ENCODE measurements at places on chromosomes 5 and 9.

DNA sequence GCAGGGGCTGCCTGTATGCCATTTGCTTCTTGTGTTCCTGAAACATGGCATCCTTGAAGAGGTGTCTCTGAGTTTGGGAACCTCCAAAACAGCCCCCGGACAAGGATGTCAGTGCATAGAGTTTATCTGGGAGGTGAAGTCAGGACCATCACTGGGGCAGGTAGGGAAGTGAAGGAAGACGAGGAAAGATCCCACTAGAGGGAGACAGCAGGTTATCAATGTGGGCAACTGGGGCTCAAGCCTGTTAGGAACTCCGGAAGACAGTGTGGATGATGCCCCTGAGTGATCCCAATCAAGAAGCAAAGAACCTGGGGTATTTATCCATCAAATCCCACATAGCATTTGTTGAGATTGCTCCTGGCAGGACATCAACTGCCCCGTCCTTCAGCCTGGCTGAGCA is 233.1 kb downstream of the AGTPBP1 start:
- peak; percentile 21 for DNase-seq

DNA sequence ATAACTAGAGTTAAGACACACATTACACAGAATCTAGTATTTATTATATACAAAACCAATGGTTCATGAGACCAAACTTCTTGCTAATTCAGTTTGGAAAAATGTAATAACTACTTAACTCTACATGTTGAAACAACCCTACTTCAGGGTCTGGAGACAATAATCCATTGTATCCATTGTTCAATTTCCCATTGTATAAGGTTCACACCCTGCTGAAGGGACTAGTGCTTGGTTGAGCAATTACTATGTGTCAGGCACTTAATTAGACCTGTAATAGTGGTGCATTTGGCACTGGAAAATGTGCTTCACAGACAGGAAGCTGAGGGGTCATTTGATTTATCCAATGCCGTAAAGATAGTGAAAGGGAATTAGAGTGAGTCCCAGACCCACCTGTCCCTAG is 114.3 kb upstream of the PAPPA start:
- DNase-seq = no peak

DNA sequence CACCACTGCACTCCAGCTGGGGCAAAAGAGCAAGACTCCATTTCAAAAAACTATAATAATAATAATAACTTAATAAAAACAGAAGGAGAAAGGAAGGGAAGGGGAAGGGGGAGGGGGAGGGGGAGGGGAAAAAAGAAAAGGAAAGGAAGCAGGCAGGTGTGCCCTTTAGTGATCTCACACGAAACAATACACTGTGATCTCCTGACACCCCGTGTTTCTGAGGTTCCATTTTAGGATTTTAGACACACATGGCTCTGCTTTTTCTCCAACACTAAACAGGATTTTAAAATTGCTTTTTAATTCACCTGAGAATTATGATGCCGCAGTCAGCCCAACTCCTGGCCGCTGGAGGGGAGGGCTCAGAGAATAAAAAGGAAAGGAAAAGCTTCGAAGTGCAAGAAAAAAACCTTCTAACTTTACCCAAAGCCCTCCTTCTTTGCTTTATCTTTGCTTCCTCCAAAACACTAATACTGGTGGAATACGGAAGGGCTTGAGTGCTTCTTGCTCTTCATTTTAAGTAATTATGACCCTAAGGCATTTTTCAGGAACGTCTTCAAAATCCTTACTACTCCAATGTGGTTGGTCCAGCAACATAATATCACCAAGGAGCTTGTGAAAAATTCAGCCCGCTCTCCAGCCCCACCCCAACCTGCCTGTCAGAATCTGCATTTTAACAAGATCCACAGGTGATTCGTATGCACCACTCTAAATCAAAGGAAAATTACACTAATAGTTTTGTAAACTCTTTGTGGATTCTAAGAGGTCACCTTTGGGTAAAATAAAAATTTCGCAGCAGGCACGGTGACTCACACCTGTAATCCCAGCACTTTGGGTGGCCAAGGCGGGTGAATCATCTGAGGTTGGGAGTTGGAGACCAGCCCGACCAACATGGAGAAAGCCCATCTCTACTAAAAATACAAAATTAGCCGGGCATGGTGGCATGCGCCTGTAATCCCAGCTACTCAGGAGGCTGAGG is 66.0 kb downstream of the MYO10 start:
- peak; percentile 49 for DNase-seq

- no peak for DNase-seq
Observed at GRCh38 chr5:83551821-83552220, 80.3 kb downstream of the VCAN start.

- DNase-seq = no peak
Observed at GRCh38 chr5:39218482-39219402, 621 bp downstream of the FYB1 start.

DNA sequence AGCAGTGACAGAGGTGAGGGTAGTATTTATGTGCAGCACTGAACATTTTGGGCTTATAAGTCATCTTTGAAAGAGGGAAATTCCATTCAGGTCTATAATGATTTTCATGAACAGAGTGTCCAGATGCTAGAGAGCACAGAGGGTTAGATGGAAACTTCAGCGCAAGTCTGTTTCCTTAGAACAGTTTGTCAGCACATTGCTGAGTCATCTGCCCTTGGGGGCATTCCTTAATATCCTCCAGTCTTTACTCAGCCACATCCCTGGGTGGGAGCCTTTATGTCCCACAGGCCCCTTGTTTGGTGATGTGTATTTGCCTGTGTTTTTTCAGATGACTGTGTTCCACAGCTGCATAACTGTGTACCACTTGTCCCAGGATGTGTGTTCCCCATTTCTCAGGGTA is 138.5 kb upstream of the S1PR3 start:
- DNase-seq = no peak

DNA sequence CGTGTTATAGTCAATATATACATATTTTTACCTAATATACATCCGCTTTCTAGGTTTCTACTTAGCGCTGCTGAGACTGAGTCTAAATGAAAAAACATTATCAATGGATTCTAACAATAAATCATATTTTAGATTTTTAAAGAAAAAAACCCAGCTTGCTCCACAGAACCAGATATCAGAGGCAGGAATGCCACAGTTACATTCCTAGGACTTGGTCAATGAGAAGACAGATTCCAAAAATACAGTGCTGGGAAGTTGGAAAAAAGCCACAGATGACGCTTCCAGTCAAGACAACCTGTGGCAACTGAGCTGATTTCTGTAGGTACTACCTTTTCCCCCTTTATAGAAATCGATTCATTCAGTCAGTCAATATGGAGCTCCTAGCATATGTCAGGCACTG is 577 bp upstream of the CCDC112 start:
- DNase-seq = no peak

- DNase-seq = no peak
Observed at GRCh38 chr5:10588109-10588775, 24.4 kb downstream of the ANKRD33B start.

GRCh38 chr5:126681970-126682369 is 81.2 kb downstream of the PHAX start:
- no peak for DNase-seq

- no peak for DNase-seq
Observed at GRCh38 chr5:52665559-52665958, 122.2 kb upstream of the ITGA1 start.

GRCh38 chr5:161713042-161713441 is 27.5 kb downstream of the GABRA6 start:
- no peak for DNase-seq
